NCI-H1048 (cell line): ENCODE measurements at places on chromosomes 16 and 17.

- no peak for DNase-seq
Measured at GRCh38 chr17:39676198-39676819, 8.1 kb downstream of the PNMT start.

GRCh38 chr17:81962499-81963441 is 1.8 kb upstream of the NOTUM start:
- no peak for DNase-seq

GRCh38 chr16:12869698-12870427 is 31.5 kb upstream of the SHISA9 start:
- DNase-seq = no peak

DNA sequence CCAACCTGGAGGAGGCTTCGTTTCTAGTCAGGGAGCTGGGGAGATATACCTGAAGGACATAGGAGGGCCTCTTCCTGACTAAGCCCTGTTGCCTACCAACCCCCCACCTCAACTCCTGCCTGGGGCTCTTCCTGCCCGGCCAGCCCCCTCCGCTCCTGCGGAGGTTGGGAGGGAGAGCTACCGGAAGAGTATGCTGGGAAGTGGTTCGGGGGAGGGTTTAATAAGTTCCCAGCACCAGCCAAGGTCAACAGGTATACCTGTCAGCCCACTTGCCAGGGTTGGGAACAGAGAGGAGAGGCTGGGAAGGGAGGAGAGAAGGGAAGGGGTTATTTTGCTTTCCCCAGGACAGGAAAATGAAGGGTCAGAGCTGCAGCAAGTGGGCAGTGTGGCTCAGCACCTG is 4.7 kb downstream of the PPP1R1B start:
- DNase-seq = no peak

GRCh38 chr16:85947230-85948137 is 48.5 kb downstream of the IRF8 start:
- DNase-seq = no peak

GRCh38 chr17:62925267-62925836 is 40.7 kb upstream of the TANC2 start:
- no peak for DNase-seq

DNA sequence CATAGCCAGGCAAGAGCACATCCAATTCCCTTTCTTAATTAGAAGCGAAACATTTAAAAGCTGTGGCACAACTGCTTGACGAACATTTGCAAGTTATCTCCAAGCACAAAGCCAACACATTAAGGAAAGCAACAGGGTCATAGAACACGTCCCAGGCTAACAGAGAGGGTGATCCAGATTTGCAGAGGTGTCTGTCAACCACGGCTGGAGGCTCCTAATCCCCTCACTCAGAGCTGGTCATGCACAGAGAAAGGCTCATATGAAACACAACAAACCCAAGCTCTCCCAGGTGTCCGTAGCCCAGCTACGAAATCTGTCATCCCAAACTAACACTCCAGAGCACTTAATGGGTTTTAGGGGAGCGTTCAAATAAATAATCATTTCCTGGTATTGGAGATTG is 276.1 kb downstream of the SLC39A11 start:
- no peak for DNase-seq

- no peak for DNase-seq
Measured at GRCh38 chr16:12152740-12153139, 176.2 kb downstream of the SNX29 start.

- DNase-seq = no peak
Measured at GRCh38 chr17:44995436-44996001, 27.4 kb upstream of the C1QL1 start.

- DNase-seq = no peak
Measured at GRCh38 chr17:56890906-56891674, 22.8 kb downstream of the TRIM25 start.

GRCh38 chr17:28698253-28698941 is 13.3 kb downstream of the PROCA1 start:
- no peak for DNase-seq

GRCh38 chr16:66359811-66360608 is 6.5 kb upstream of the CDH5 start:
- DNase-seq = no peak
